Endothelial cell of umbilical vein (primary cell): ENCODE measurements at places on chromosomes 2 and 18. TPM values are rescaled to one million over a fixed set of nuclear protein-coding genes. Genes with fewer than 3 reads are reported as not detected.

Gene PLEKHM3
- 8.5 and 9.1 TPM in 2 replicates for total RNA-seq

Gene KCNIP3
- total RNA-seq: 0.21 and 0.62 TPM in 2 replicates

Gene ITPRIPL1
- total RNA-seq: 4.6 and 5.8 TPM in 2 replicates

Gene DES
- not detected in 2 replicates for total RNA-seq

Gene SLC38A11
- total RNA-seq: not detected in 2 replicates

Gene SNORC
- total RNA-seq: 2.6 and 4.0 TPM in 2 replicates

Gene IDH1
- 107 and 124 TPM in 2 replicates for total RNA-seq

Gene PRKAG3
- not detected in 2 replicates for total RNA-seq

Gene RUFY4
- total RNA-seq: not detected in 2 replicates

Gene DOK6
- not detected in 2 replicates for total RNA-seq

Gene TUBB8B
- 1.1 TPM in 1 of 2 replicates, not detected in the other for total RNA-seq

Gene ACVR1C
- not detected in 2 replicates for total RNA-seq

Gene ZSWIM2
- not detected in 2 replicates for total RNA-seq

Gene IL1RN
- total RNA-seq: not detected in 2 replicates

Gene FNDC4
- total RNA-seq: 15.5 and 20.0 TPM in 2 replicates

Gene NAT8
- total RNA-seq: not detected in 2 replicates

Gene HOXD9
- total RNA-seq: 3.5 and 3.9 TPM in 2 replicates

Gene IL36G
- not detected in 2 replicates for total RNA-seq

Gene CFAP65
- not detected in 2 replicates for total RNA-seq

Gene ICA1L
- 3.7 and 4.1 TPM in 2 replicates for total RNA-seq

Gene ZNF519
- total RNA-seq: 7.1 and 8.6 TPM in 2 replicates

Gene NTSR2
- total RNA-seq: not detected in 2 replicates

Gene SH3RF3
- 9.4 and 14.7 TPM in 2 replicates for total RNA-seq

Gene RTP5
- not detected in 2 replicates for total RNA-seq

Gene AOX1
- 0.23 and 0.46 TPM in 2 replicates for total RNA-seq
